ENCODE measurements at places on chromosomes 4 and X. TPM values are rescaled to one million over a fixed set of nuclear protein-coding genes. Genes with fewer than 3 reads are reported as not detected.

DNA sequence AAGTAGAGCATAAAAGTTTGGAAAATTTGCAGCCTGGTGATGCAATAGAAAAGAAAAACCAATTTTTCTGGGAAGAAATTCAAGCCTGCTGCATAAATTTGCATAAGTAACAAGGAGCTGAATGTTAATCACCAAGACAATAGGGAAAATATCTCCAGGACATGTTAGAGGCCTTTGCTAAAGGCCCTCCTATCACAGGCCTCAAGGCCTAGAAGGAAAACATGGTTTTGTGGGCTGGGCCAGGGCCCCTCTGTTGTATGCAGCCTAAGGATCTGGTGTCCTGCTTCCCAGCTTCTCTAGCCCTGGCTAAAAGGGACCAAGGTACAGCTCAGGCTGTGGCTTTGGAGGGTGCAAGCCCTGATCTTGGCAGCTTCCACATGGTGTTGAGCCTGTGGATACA is 6.2 kb upstream of the RTL3 start:
- DNase-seq: no peak

DNA sequence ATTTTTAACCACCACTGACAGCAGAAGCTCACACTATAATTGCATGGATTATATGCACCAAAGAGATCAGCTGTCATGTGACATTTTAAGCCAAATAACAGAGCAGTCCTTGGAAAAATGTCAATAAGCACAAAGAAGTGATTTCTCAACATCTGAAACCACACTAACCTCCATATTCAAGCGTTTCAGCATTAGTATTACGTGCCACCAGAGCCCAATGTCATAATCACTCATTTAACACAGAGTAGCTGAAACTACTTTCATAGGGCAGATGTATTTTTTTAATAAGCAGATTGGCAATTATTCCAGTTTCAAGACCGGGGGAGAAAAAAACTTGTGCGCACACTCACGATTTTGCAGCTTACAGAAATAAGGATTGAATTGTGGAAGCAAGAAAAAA is 76.6 kb downstream of the SH3KBP1 start:
- no peak for DNase-seq

DNA sequence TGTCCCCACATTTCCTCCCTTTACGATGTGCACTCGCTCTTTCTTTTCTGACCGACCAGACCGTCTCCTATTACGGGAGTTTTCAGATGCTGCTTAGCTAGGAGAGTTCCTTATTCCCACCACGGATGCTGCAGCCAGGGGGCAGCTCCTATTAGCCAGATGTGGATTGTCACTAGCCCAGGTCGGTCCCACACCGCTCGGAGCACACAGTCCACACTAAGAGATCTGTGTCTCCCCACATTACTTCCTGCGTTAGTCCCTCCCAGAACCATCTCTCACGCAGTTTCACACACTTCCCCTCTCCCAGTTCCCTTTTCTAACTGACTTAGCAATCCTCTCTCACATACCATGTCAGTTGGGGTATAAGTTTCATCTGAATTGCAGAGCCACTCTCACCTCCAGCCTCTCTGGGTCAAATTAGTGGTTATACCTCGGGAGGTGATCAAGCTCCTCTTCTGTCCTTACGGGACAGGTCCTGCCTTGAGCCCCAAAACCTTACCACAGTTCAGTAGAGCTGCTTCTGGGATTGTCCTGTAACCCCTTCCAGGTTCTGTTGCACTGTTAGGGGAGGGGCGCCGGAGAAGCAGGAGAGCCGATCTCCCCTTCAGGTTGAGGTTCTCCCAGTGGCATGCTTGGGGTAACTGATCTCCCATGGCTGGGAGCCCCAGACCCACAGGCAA is 28.2 kb downstream of the SULT1E1 start:
- no peak for DNase-seq

- no peak for DNase-seq
Measured at GRCh38 chr4:181661923-181662322, 581.3 kb upstream of the TENM3 start.

- no peak for DNase-seq
Measured at GRCh38 chr4:13182133-13182532, 302.0 kb downstream of the RAB28 start.

GRCh38 chr4:121824171-121824527 is 466 bp upstream of the CCNA2 start:
- DNase-seq: no peak

DNA sequence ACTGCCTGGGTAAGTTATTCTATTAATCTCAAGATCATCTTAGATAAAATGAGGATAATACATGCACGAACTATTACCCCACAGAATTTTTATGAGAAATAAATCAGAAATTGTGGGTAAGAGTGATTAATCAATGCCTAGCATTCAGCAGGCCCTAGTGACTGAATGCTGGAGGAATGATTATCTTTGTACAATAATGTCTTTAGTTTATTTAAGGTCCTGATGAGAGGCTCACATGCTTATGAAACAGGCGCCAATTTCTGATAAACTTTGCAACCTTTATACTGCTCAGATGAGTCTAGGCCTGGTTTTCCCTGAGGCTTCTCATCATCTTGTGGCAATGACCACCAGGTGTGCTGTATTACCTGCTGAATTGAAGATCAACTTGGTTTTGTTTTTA is 27.8 kb upstream of the BMP2K start:
- DNase-seq: no peak

DNA sequence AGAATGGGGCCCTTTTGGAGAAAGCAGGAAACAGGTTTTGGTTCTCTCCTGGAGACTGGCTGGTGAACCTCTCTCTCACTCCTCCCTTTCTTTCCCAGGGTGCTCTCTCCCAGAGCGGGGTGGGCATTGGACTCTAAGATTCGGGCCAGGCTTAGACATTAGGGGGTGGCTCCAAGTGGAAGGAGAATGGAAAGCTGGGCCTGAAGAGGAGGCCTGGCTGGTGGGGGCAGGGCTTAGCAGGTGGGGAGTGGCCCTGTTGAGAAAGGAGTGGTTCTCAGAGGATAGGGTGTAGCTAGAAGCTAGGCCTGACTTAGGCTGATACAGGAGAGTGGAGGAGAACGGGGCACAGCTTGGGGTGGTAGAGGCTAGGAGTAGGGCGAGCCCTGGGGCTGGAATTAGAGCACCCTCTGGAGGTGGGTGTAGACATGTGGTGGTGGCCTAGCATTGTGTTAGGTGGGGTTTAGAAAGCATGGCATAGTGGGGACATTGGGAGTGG is 5.7 kb downstream of the PLP2 start:
- DNase-seq: no peak

- DNase-seq: no peak
Measured at GRCh38 chrX:27565992-27566391, 24.2 kb upstream of the DCAF8L2 start.

FAM47A gene
- not detected for total RNA-seq
